ENCODE measurements at places on chromosomes 4 and X.
A peak's percentile ranks its signal among the peaks of the same experiment; 100 is the strongest.

DNA sequence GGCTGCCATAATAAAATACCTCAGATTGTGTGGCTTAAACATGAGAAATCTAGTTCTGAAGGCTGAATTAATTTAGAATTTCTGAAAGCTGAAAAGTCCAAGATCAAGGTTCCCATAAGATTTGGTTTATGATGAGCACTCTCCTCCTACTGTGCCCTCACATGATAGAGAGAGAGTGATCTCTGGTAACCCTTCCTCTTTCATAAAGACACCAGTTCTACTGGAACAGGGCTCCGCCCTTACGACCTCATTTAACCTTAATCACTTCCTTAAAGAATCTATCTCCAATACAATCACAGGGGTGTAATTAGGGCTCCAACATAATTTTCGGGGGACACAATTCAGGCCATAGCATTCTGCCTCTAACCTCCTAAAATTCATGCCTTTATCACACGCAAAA is 194.0 kb upstream of the MAB21L2 start:
- no peak for DNase-seq

DNA sequence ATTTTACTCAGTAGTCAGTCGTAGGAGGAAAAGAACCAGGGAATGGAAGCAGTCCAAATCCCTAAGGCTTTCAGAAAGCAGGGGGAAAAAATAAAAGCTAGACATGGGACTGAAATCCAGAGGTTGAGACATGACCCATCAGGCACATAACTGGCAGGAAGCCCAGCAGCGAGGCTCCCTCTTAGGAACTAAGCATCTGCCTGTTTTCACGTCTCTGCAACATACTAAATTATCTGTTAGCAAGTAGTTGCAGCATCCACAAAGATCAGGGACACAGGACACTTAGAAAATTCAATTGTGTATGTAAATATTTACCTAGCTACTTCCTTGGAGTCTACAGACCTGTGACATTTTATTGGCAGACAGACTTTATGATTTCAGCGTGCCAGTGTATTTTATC is 118.0 kb upstream of the EDNRA start:
- DNase-seq = no peak

GRCh38 chr4:39435659-39436563 is 22.8 kb downstream of the RPL9 start:
- DNase-seq = no peak

DNA sequence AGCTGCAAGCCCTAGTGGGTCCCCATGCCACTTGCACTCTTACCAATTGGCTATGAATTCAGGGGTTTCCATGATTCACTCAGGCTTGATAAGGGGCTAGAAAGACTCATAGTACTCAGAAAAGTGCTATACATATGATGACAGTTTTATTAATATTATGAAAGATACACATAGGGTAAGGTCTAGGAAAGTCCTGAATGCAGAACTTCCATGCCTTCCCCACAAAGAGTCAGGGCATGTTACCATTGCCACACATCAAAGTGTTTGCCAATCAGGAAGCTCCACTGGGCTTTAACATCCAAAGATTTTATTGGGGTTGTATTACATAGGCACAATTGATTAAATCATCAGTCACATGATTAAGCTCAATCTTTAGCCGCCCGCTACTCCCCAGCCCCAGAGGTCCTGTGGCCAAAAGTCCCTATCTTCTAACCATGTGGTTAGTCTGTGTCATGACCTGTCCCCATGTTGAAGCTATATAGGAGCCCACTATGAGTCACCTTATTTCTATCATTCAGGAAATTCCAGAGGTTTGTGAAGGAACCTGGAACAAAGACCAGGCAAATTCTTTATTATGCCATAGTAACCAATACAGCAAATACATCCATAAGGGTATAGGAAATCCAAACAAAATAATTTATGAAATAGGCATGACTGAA is 635.6 kb downstream of the STPG2 start:
- DNase-seq = no peak

GRCh38 chr4:102344520-102344953 is 745 bp downstream of the SLC39A8 start:
- no peak for DNase-seq

- no peak for DNase-seq
These were observed 136.6 kb downstream of the NHS start for GRCh38 chrX:17511556-17511955.

DNA sequence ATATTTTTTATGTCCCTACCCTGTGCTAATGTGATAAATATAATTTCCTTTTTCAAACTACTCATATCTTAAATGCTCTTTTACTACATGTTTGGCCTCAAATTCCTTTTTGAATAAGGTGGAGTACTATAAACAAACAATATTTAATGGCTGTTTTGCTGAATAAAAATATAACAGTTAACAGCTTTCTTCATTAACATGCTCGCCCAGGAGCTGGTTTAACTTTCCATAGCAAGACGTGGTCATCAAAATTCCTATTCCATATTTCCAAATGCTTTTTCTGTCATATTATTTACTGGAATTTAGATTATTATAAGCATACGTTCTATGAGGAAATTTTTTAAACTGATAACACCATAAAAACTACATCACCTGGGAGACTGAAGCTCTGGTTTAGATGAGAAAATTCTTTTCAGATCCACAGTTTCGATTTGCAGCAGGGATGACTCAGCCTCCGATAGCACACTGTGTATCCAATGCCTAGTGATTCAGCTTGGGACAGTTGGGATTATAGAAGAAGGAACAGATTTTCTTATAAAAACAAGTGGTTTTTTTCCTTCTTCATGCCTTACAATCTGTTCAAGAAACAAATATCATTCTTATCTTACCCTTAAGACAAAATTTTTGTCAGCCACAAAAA is 129.1 kb downstream of the FBXO8 start:
- peak; percentile 13 for DNase-seq

GRCh38 chr4:37138789-37139188 is 105.8 kb upstream of the NWD2 start:
- DNase-seq = no peak

- DNase-seq = no peak
These were observed 102.8 kb downstream of the INPP4B start for GRCh38 chr4:142743121-142743825.

DNA sequence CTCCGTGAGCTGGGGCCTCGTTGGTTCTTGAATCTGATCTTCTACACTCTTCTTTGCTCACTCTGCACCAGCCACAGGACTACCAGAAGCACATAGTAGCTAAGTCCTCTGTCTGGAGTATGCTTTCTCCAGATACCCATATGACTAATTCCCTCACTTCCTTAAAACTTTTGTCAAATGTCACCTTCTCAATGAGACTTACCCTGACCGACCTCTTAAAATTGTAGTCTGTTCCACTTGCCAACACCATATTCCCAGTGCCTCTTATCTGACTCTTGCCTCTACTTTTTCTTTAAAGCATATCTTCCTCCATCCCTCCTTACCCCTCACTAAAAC is 10.0 kb downstream of the PARM1 start:
- DNase-seq = no peak

DNA sequence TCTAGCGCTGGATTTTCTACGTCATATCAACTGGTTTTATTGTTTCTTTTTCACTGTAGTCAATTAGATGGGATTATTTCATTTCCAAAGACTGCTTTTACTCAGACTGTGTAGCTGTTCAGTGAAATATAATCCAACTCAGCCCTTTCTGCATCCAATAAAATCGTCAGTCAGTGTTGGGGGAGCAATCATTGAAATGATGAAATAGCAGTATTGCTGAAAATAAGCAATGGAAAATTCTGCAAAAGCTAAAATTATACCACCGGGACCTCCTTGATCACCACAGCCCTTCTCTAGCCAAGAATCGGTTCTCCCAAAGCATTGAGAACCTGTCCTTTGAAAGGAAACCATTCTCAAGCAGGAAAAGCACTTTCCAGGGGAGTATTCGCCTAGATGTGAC is 243.1 kb upstream of the TENM3 start:
- DNase-seq = no peak

DNA sequence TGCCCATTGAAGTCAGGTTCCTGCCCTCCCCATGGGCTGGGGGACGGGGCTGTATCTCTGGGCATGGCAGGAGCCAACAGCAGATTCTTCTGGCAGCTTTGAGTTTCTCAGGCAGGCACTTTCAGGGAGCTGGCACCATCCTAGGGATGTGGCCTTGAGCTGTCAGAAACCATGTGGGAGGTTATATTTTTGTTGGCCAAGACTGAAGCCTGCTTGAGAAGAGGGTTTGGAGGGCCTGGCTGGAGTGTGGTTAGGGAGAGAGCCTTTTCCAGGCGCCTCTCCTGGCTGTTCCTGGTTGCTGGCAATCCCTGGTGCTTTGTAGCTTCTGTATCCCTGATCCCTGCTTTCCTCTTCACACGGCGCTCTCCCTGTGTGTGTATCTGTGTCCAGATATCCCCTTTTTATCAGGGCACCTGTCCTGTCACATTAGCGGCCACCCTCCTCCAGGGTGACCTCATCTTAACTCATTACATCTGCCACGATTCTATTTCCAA is 30.6 kb upstream of the SORCS2 start:
- DNase-seq = no peak

DNA sequence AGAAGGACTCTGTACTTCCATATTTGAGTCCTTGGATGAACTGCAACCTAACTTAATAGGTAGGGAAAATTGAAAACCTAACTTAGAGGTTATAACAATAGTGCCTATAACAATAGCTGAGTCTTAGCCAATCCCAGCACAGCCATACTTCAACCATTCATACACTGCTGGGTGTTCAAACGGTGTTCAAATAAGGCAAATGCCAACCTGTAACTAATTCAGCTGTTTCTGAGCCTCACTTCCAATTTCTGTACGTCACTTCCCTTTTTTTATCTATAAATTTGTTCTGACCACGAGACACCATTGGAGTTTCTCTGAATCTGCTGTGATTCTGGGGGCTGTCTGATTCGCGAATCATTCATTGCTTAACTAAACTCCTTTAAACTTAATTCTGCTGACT is 9.6 kb upstream of the GRSF1 start:
- no peak for DNase-seq

DNA sequence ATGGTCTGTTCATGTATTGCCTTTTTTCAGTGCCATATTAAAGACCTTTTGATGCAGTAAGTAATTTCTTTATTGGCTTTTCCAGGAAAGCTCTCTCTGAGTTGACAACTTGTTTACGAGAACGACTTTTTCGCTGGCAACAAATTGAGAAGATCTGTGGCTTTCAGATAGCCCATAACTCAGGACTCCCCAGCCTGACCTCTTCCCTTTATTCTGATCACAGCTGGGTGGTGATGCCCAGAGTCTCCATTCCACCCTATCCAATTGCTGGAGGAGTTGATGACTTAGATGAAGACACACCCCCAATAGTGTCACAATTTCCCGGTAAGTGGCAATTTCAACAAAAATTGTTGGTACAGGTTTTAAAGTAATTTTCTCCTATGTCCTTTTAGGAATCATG is 148.0 kb downstream of the STIM2 start:
- DNase-seq = no peak

GRCh38 chrX:136784231-136784630 is 3.5 kb upstream of the ARHGEF6 start:
- no peak for DNase-seq

GRCh38 chr4:157294575-157294974 is 74.0 kb downstream of the GRIA2 start:
- DNase-seq = no peak

GRCh38 chrX:67961516-67961915 is 417.7 kb downstream of the AR start:
- DNase-seq = no peak

Measured in AG04450 (cell line).